Esophagus squamous epithelium (tissue), 5 donors: ENCODE measurements at places on chromosomes 12 and 14.

GRCh38 chr12:79747274-79747673 is 56.5 kb upstream of the PAWR start:
- DNase-seq: no peak

- DNase-seq: no peak
These were observed 63.2 kb downstream of the FBXL14 start for GRCh38 chr12:1531153-1531653.

DNA sequence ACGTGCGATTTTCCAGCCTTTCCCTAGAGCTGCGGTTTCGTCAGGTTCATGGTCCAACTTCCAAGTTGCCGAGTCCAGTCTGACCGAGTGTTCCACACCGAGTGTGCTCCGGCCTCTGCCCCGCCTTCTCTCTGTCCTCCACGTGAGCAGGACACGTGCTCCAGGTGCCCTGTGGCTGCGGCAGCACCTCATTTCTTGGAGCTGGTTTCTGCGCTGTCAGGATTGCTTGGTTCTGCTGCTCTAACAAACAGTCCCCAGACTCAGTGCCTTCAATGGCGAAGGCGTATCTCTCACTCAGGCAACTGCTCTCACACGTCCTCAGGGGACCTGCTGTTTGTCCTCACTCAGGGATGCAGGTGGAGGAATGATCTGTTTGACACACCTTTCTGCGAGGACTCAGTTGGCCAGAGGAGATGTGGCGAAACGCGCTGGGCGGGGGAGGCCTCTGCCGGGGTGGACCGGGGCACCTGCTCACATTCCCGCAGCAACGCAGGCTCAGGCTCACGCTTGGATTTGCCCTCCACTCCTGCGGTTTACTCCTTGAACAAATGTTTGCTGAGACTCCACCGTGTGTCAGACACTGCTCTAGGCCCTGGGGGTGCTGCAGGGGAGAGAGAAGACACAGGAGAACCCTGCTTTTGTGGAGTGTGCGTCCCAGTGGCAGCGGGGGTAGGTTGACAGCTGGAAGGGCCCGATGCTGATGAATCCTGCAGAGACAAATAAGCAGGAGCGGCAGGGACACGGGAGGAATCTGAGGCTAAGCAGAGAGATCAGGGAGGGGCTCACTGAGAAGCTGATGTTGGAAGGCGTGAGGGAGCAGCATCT is 63.4 kb upstream of the FBRSL1 start:
- DNase-seq: no peak

DNA sequence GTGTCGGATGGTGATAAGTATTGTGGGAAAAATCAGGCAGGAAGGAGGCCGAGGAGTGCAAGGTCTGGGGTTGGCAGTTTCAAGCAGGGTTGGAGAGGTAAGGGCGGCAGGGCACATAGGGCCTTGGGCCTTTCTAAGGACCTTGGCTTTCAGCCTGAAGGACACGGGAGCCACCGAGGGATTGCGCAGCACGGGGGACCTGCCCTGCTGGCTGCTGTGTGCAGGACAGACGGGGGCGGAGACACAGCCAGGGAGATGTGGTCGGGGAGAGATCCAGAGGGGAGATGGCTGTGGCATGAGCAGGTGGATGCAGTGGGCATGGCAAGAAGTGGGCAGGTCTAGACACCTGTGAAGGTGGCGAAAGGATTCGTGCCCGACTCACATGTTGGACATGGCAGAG is 14.7 kb downstream of the OTUB2 start:
- DNase-seq: no peak

- DNase-seq: no peak
These were observed 41.7 kb downstream of the SUSD6 start for GRCh38 chr14:69652942-69653684.

DNA sequence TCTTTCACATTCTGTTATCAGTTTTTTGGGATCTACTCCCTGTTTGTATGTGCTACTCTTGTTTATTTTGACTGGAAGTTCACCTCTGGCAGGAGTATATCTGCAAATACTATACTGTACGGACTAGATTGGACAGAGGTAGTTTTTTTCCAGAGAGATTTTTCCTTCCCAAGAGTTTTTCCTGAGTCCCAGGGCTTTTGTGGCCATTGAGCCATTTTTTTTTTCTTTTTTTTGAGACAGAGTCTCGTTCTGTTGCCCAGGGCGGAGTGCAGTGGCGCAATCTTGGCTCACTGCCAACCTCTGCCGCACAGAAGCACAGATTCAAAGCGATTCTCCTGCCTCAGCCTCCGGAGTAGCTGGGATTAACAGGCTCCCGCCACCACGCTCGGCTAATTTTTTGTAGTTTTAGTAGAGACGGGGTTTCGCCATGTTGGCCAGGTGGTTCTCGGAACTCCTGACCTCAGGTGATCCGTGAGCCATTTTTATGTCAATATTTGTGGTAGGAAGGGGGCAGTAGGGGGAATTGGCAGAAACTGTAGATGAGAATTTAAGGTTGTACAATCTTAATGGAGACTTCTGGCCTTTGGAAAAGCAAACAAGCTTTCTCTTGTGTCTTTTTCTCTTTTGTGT is 19.4 kb downstream of the KTN1 start:
- DNase-seq: no peak

GRCh38 chr14:64926398-64926995 is 12.2 kb downstream of the CHURC1 start:
- DNase-seq: no peak

GRCh38 chr12:90514325-90514724 is 440.7 kb downstream of the CCER1 start:
- no peak for DNase-seq

DNA sequence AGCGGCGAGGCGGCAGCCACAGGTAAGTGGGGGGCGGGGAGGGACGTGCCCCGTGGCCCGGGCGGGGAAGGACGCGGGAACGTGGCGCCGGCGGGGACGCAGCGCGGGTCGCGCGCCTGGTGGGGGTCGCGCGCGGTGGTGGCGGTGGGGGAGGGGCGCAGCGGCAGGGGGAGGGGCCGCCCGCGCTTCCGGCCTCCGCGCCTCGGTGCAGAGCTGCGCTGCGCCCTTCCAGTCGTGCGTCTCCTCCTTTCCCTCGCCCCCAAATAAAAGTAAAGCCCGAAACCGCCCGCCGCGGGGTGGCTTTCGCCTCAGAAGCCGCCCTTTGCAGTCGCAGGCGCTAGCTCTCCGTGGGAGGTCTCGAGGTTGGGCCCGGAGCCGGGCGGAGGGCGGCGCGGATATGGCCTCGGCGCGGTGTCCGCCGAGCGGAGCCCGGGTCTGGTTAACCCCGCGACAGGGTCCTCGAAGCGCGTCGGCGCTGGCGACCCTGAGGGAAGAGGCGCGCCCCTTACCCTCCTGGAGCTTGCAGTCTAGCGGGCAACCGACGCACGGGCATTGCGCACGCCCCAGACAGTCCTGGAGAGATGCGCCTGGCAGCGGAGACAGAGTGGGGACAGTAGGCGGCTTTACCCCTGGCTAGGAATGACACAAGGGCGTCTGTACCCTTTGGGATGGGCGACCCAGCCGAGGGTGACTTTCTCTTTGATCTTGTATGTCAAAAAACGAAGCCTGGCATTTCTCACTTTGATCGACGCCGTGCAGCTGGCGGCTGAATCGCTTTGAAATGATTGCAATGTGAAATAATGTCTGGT is 589 bp downstream of the ATF1 start:
- no peak for DNase-seq

GRCh38 chr12:67042697-67043131 is 226.4 kb upstream of the CAND1 start:
- no peak for DNase-seq

GRCh38 chr14:50814161-50814560 is 16.8 kb downstream of the NIN start:
- DNase-seq: no peak

GRCh38 chr14:85824526-85824925 is 294.6 kb downstream of the FLRT2 start:
- DNase-seq: no peak

GRCh38 chr14:104876251-104876699 is 11.2 kb downstream of the CEP170B start:
- DNase-seq: no peak

DNA sequence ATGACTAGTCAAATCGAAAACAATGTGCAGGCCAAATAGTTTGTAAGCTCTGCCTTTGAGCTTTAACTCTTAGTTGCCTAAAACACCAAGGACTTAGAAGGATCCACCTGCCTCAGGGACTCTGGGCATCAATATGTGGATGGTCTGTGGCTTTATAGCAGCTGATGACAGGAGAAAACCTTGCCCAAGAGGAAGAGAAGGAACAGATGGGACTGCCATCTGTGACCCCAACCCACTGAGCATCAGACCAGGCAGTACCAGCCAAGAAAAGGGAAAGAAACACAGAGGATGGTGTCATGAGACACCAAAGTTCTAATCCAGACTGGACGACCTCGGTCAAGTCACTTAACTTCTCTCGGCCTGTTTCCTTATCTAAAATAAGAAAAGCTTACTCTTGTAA is 12.7 kb downstream of the TGFB3 start:
- DNase-seq: no peak

DNA sequence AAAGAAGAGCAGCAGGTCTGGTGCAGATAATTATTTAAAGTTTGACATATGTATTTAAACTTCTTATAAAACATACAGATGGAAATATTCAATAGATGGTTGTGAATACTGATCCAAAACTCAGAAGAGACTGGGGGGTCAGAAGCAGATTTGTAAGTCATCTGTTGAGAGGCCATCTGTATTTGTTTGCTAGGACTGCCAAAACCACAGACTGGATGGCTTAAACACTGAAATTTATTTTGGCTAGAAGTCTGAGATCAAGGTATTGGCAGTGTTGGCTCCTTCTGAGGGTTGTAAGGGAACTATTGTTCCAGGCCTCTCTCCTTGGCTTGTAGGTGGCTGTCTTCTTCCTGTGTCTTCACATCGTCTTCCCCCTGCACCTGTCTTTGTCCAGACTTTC is 153.9 kb downstream of the LRRK2 start:
- no peak for DNase-seq

GRCh38 chr12:122174155-122174845 is at the start of gene IL31:
Gene IL31, minus strand, starts transcription at chr12:122174221. Its CDS starts 49 bp downstream, at chr12:122174172.
- no peak for DNase-seq

- DNase-seq: no peak
These were observed 30.6 kb upstream of the EID3 start for GRCh38 chr12:104272938-104273337.

DNA sequence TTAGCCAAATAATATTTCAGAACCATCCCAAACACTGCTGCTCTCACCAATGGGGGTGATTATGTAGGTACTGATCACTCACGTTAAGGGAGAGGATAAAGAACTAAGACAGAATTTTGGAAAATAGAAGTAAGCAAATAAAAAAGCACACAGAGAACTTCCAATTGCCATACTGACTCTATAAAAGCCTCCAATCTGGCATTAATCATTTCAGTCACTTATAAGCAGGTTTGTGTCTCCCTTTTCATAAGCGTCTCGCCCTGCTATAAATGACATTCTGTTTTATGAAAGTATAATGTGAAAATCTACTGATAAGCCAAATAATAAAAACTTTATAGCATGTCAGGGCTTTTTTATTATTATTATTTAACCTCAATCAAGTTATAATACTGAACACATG is 435.2 kb downstream of the ETNK1 start:
- no peak for DNase-seq

GRCh38 chr14:64979336-64980074 is 7.2 kb upstream of the FNTB start:
- no peak for DNase-seq

GRCh38 chr14:68262567-68262966 is 443.0 kb downstream of the RAD51B start:
- DNase-seq: no peak

GRCh38 chr12:33125755-33126154 is 229.2 kb upstream of the PKP2 start:
- no peak for DNase-seq

GRCh38 chr12:34333337-34333736 is 311.0 kb downstream of the ALG10 start:
- no peak for DNase-seq

DNA sequence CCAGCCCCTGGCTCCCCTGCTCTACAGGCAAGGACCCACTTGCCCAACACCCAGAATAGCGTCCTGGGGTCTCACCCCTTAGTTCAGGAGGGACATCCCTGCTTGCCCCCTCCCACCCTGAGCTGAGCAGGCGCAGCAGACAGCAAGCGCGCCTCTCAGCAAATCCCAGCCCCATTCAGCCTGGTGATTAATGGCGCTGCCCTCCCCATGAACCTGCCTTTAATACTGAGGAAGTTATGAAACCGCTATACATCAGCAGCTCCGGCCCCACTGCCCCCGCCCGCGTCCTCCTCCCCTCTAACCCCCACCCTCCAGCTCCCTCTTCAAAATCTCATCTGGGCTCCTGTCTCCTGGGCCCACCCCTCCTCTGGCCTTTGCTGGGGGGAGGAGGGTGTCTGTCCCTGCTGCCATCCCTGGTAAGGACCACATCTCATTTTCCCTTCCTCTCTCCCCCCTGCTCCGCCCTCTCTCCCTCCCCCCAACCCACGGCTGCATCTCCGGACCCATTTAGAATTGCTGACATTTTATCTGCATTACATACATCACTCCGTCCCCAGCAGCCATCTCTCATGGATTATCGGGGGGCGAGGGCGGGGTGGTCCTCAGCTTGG is 7.1 kb upstream of the SMUG1 start:
- no peak for DNase-seq

DNA sequence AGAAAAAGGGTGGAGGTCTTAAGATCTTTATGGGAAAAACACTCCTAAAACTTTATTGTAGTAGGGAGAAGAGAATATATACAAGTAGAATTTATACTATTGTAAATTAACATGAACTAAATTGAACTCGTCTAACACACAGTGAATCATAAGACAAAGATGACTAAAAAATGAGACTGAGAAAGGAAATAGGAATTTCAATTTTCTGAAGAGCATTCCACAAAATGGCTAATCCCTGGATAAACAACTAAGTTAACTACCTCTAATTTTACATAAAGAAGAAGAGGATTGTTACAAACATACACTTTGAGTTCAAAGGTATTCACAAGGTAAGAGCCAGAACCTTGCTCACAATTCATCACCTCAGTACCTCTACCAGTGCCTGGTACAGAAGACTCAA is 2.0 kb downstream of the MAP4K5 start:
- no peak for DNase-seq

DNA sequence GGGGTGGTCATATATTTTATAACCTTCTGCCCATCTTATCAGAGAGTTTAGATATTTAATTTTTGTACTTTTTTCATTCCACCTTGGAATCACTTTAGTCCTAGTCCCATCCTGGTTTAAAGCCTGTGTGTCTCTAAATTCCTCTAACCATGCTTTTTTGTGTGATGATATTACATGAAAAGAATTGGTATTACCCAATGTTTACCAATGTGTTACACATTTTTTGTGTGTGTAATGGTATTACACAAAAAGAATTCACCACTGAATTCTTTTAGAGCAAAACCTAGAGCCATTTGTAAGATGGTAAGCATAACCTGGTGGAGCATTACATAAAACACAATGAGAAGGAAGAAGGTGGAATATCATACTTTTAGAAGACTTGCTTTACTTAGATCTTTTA is 77.5 kb downstream of the FAR2 start:
- DNase-seq: no peak
